AML-193 (cell line): ENCODE measurements at places on chromosomes 2 and 18.

DNA sequence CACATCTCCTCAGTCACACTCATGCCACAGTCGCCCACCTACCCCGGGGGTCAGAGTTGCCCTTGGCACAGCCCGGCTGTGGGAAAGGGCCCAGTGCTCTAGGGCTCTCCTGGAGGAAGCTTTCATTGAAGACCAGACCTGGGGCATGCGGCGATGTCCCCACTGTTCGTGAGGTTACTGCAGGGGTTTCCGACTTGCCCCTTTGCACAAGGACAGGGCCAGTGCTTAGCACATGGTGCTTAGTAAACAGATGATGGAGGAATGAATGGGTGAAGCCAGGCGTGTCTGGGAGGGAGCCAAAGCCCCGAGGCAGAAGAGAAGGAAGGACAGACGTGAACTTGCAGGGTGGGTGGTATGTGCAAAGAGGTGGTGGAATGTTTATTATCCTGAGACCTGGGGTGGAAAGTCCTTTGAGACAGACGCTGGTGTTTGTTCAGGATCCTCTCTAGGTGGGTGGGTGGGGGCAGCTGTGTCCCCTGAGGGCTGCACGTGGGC lies 205.9 kb upstream of the ARL4C start:
- DNase-seq = no peak

GRCh38 chr2:37189452-37190153 lies 1.1 kb upstream of the SULT6B1 start:
- DNase-seq = peak; percentile 75

DNA sequence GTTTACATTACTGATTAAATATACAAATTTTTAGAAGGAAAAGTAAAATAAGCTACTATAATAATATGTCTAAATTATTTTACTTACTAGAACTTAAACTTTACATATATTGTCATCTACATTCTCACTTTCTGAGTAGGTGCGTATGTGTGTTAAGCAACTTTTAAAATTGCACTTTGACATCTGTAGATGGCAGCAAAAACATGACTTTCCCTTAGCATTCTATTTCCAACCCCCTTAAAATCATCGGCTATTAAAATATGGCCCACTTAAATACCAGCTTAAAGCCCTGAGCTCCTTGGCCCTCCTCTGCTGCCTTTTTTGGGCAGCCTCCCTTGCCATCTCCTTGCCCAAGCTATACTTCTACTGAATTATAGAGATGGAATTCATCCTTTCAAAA lies 78.0 kb downstream of the UPP2 start:
- DNase-seq = peak; percentile 39

GRCh38 chr2:128384956-128385355 lies 66.3 kb upstream of the HS6ST1 start:
- no peak for DNase-seq

DNA sequence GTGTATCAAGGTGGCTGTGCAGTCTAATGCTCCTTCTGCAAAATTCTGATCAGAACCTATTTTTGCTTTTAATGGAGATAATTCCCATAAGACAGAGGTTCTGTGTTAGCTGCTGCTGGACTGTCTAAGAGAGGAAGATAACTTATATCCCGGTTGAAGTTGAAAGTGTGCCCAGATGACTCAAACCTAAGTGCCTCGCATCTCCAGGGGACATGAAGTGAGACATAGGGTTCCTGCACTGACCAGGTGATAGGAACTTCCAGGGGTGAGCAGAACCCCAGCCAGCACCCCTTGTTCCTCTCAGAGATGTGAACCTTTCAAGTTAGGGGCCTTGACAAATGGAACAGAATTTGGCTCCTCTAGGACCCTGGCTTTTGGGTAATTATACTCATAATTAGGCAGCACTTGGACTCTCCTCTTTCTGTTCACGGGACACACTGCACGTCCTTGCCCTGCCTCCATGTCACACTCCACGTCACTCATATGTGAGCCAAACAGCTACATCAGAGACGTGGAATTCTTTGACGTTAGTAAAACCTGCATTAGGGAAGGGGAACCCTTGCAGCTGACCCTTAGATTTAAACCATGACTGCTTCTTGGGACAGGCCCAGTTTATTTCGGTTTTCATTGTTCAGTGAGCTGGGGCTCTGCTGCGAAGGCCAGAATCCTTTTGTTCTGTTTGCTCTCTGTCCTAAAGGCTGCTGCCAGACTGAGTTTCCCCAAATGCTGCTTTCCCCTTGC lies 104.5 kb upstream of the ALPP start:
- DNase-seq = no peak

- DNase-seq = no peak
Measured at GRCh38 chr2:27573452-27573851, 9.4 kb upstream of the ZNF512 start.

- no peak for DNase-seq
Measured at GRCh38 chr18:62101321-62101721, 85.5 kb downstream of the PIGN start.

GRCh38 chr18:2895391-2895790 lies 48.6 kb downstream of the EMILIN2 start:
- DNase-seq = no peak

DNA sequence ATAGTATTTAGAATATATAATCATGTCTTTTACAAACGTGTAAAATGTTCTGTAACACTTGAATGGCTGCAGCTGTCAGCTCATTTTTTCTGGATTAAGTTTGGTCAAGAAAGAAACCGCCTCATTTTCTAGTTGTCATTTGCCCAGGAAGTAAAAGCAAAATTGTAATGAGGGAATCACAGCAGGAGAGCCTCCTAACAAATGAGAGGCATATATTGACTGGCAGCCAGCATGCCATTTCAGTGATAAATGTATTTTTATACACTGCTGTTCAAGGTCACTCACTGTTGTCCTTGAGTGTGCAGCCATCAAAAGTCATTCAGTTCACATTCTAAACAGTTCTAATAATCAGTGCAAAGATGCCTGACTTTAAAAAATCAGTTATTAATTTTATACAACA lies 144.3 kb upstream of the BOD1L2 start:
- DNase-seq = no peak

- no peak for DNase-seq
Measured at GRCh38 chr2:179336782-179337534, 72.3 kb upstream of the SESTD1 start.

- no peak for DNase-seq
Measured at GRCh38 chr2:9629222-9630116, 1.3 kb downstream of the YWHAQ start.

DNA sequence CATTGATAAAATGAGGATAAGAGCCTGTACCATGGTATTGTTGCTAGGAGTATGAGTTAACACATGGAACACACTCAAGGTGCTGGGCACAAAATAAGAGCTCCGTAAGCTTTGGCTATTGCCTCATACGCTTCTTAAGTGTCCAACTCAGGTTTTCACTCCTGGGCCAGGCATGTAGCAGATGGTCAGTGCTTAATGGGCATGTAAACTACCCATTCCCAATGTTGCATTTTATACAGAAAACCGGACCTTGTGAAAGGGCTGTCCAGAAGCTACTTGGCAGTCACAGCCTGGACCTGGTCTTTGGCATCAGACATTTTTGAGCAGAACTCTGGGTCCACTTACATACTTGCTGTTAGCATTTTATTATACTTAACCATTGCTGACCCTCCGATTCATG lies 26.9 kb downstream of the MGAT5 start:
- DNase-seq = no peak

- DNase-seq = no peak
Measured at GRCh38 chr2:217444932-217445331, 557.9 kb downstream of the TNS1 start.

DNA sequence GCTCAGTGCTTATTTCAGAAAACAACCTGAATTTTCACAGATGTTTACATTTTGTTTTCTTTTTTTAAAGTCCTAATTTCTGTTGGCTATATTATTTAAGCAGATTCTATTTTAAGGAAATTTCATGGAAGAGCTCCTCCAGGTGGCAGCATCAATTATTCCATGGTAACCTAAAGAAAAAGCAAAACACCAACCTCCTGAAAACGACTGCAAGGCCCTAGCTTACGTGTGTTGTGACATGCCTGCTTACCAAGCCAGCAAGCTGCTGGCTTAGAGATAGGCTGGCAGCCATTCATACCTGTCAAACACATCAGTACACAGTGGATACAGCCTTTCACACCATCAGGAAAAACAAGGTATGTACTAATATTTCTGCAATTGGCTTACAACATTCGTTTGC lies 64.9 kb downstream of the LPIN2 start:
- no peak for DNase-seq

DNA sequence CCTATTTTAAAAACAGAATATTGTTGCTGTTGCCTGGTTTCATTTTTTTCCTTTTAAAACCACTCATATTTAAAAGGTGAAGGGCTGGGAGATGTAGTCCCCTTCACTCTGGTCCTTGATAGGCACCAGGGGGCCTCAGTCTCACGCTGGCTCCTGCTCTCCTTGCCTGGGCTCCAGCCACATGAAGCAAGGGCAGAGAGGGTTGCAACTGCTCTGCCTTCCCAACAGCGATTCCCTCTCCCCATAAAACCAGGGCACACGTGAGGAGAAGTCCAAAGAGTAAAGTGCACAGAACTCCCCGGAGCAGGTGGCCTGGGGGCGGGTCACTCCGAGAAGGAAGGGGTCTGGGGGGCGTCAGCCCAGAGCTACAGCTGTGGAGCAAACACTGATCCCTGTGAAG lies 12.8 kb downstream of the TMEM127 start:
- no peak for DNase-seq

DNA sequence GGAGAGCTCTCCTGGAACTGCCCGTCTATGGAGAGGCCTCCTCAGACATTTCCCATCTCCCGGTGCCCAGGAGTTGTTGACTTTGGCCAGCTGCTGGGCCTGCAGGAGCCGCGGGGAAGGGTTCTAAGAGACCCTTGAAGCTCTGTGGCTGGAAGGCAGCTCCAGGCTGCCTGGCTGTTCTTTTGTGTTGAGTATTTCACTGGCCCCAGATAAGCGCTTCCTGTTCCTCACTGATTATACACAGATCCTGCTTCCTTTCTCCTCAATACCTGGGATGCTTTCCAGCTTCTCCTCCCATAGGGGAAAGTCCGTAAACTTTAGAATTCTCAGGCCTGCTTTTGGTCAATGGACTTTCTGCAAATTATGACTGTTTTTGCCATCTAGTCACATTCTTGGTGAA lies 57.8 kb downstream of the TGOLN2 start:
- DNase-seq = no peak

GRCh38 chr2:229591611-229592010 lies 122.7 kb downstream of the DNER start:
- DNase-seq = no peak

- no peak for DNase-seq
Measured at GRCh38 chr2:38480617-38481016, 103.5 kb upstream of the ATL2 start.

DNA sequence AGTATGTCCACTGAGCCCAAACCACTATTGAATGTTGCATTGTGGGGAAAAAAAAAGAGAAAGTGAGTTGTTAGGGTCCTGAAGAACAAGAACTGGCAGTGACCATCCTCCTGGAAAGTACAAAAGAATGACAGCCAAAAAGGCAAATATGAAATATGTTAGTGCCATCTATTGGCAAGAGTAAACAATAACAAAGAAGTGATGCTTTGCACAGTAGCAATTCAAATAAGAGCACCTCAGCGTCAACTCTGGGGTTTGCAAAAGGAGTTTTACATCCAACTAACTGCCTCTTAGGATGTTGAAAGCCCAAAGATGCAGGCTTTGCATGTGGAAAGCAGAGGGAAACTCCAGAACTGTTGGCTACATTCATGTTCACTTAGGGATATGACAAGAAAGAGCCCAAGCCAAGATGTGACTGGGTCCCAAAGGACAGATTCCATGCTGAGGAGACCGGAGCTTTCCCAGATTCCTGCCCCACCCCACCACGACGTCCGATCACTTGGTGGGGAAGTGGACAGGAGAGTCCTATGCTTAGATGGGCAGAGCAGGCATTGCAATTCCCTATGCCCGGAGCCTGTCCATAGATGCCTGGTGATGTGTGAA lies 15.6 kb downstream of the TRABD2A start:
- DNase-seq = peak; percentile 55

DNA sequence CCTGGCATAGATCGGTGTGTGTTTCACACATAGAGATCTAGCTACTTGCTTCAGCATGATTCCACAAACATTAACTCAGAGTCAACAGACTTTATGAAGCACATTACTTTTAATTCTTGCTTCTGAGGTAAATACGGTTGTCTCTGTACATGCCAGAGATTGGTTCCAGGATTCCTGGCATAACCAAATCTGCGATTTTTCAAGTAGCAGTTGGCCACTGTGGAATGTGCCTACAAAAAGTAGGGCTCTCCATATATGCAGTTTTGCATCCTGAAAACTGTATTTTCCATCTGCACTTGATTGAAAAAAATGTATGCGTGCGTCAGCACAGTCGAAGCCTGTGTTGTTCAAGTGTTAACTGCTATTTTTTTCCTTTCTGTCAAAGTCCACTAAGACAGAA lies 85.0 kb downstream of the ZAP70 start:
- no peak for DNase-seq

DNA sequence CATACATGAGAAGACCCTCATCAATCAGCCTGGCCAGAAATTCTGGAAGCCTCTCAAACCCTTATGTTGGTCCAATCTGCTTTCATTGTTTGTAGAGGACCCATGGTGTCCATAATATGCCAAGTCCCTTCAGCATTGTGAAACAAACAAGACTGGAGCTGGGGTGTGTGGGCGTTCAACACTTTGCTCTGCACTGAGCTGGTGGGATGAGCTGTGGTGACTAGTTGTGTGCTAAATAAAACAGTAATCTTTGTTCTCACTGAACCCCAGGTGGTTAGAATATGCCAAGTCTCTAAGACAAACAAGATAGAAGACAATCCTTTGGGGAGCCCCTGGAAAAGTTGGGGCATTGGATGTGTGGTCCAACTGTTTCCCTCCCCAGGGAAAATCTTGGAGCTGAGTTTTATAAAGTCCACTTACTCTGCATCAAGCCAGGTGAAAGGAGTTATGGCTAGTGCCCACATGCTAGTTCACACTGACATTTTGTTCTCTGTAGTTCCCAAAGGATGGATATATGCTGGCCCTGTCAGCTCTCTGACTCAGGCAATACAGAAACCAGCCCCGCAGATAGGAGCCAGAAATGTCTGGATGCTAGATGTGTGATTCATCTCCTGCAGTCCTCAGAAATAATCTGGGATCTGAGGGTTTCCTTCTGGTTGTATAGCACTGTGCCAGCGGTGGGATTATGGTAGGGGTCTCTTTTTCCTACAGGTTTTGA lies 260.2 kb downstream of the TMX3 start:
- DNase-seq = no peak
